ENCODE measurements at places on chromosomes 5 and 9.

DNA sequence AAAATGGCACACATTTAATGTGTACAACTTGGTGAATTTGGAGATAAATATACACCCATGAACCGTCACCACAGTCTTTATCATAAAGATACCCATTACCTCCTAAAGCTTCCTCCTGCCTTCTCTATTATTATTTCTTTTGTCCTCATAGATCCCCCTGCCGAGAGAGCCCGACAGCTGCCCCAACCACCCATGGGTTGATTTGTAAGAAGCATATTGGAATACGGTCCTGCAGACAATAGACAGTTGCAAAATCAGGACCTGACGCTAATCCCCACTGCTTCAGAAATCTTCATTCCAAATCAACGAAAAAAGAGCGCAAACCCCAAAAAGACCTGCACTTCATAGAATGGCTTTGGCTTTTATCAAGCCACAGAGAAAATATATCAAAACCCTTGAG, 697.5 kb downstream of the SEMA5A start:
- no peak for DNase-seq

- DNase-seq: no peak
Observed at GRCh38 chr9:87212605-87213021, 265.3 kb upstream of the GAS1 start.

DNA sequence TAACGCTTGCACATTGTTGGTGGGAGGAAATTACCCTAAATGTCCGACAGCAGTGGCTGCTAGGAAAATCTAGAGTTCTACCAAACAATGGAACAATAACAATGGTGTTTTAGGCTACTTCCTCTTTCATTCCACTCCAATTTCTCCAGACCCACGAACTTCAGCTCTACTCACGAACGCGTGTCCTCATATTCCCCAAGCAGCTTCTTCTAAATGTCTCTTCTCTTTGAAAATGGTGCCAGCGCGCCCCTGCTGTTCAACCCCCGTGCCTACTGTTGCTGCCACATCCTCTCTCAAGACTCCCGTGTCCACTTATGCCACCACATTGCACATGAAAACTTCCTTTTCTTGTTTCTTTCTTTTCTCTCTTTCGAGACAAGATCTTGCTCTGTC, 25.6 kb downstream of the OR2V2 start:
- DNase-seq: no peak

DNA sequence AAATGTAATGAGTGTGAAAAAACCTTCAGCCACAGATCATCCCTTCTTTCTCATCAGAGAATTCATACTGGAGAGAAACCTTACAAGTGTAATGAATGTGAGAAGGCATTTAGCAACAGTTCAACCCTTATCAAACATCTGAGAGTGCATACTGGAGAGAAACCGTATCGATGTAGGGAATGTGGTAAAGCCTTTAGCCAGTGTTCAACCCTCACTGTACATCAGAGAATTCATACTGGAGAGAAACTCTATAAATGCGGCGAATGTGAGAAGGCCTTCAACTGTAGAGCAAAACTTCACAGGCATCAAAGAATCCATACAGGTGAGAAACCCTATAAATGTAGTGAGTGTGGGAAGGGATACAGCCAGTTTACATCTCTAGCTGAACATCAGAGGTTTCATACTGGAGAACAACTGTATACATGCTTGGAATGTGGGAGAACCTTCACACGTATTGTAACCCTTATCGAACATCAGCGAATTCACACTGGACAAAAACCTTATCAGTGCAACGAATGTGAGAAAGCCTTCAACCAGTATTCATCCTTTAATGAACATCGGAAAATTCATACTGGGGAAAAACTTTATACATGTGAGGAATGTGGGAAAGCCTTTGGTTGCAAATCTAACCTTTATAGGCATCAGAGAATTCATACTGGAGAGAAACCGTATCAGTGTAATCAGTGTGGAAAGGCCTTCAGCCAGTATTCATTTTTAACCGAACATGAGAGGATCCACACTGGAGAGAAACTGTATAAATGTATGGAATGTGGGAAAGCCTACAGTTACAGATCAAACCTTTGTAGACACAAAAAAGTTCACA, 19.2 kb downstream of the ZNF354C start:
- no peak for DNase-seq

GRCh38 chr5:8814105-8814504, 731.8 kb downstream of the SEMA5A start:
- DNase-seq: no peak

DNA sequence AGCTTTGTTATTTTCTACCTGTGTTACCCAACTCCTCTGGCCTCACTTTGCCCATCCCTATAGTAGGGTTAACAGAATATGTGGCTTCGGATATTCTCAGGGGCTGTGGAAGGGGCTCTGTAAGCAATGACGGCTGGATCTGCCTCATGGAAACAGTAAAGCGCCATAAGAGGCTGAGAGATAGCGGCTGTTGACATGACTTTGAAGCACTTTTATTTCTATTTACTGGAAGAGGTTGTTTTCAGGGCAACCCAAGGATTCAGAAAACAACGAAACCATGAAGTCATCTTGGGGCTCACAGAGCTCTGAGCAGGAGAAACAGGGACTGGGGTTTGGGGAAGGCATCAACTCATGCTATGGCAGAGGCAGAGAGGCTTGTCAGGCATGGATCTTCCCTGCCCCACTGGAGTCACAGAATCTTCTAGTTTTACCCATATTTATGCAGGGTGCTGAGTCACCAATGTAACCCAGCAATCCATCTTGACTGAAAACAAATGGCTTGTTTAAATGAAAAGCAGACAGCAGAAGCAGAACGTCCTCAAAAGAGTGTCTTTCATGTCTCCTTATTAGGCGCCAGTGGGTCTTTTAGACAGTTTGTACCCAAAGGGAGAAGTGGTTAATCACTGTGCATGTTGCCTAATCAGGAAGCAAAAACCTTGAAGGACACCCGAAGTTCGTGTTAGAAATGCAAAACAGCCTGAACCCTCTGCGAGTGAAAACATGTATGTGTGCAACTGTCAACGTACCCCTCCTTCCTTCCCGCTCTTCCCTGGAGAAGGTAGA, 113.0 kb downstream of the COL23A1 start:
- no peak for DNase-seq

GRCh38 chr5:132011622-132012343, at the start of gene ACSL6:
TSS of gene ACSL6 (minus strand) at chr5:132011658. CDS start at chr5:132011553, 105 bp downstream.
- DNase-seq: peak; percentile 35

GRCh38 chr9:106478727-106479126, 384.2 kb upstream of the ZNF462 start:
- DNase-seq: no peak

DNA sequence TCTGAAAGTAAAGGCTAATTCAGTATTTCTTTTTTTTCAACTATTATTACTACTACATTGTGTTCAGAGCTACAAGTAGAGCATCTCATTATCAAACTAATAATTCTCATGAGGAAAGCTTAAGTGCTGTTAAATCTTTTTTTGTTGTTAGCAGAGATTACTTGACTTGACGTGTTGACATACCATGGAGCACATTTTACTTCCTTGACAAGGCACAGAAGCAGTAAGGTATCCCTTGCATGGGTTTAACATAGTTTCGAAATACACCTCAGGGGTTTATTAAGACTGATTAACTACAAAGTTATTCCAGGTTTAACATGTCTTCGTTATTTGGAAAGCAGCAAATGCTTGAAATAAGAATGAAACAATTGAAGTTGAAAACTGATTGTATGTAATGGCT, 7.0 kb downstream of the SPDL1 start:
- no peak for DNase-seq

- no peak for DNase-seq
Observed at GRCh38 chr5:154302161-154302560, 111.6 kb downstream of the GALNT10 start.

DNA sequence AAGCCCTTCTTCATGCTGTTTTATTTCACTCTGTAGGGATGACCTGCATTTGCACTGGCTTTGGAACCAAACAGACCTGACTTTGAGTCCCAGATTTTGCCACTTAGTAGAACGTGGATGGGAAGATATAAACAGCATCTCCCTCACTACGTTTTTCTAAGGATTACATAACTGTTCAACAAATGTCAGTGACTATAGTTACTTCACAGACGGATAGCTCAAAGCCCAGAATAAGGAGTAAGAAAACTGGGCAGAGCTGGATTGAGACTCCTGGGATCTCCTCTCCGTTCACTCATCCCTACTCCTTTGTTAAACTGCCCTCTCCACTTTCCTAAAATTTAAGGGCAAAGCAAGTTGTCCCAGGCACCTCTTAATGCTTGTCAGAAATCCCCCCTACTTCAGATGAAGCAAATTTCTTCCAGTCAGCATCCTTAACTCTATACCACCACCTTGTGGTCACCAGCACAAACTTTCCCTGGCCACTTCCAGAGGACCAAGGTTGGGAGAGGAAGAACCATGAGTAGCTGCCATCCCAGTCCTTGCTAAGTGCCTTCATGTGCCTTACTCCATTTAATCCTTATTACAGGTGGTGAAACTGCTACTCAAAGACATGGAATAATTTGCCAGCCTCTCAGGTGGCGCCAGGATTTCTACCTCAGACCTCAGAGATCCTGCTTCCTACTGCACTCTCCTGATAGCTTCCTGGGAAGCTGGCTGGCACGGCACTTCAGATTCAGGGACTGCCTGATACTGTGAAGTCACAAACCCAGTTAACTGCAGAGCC, 38.4 kb downstream of the EGR1 start:
- DNase-seq: no peak

DNA sequence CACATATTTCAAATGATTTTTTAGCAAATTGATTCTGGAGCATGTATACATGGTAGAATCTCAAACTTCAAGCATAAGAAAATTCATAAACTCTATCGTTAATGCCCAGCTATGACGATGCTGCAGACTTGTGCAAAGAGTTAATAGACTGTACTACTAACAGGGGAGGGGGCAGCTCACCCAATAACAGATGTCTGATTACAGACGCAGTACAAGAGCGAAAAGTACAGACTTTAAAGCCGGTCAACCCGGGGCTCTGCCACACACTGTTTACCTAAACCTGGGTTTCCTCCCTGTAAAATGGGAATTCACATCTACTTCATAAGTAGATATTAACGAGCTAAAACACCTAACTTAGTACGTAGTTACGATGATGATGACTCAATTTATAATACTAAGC, 651 bp downstream of the TRIM23 start:
- no peak for DNase-seq

- no peak for DNase-seq
Observed at GRCh38 chr9:70678153-70678552, 263.7 kb upstream of the KLF9 start.

DNA sequence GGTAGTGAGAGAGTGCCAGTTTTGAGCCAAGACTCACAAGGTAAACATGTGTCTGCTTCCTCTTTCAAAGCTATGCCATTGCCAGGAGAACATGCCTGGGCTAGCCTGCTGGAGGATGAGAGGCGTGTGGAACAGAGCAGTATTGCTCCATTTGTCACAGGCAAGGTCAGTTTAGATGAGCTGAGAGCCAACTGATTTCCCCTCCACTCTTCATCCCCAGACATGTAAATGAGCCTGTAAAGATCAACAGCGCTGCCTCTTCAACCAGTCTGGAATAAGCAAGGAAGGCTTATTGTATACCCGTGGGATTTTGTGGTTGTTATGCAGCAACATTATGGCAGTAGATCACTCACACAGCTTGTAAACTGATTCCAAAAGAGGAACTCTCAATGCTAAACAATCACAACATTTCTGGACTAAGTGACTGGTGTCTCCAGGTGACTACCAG, 8.2 kb upstream of the GDNF start:
- peak; percentile 44 for DNase-seq

- DNase-seq: no peak
Observed at GRCh38 chr9:118630931-118631595, 738.2 kb downstream of the BRINP1 start.

GRCh38 chr9:20197976-20198685, 409.3 kb upstream of the SLC24A2 start:
- DNase-seq: no peak

DNA sequence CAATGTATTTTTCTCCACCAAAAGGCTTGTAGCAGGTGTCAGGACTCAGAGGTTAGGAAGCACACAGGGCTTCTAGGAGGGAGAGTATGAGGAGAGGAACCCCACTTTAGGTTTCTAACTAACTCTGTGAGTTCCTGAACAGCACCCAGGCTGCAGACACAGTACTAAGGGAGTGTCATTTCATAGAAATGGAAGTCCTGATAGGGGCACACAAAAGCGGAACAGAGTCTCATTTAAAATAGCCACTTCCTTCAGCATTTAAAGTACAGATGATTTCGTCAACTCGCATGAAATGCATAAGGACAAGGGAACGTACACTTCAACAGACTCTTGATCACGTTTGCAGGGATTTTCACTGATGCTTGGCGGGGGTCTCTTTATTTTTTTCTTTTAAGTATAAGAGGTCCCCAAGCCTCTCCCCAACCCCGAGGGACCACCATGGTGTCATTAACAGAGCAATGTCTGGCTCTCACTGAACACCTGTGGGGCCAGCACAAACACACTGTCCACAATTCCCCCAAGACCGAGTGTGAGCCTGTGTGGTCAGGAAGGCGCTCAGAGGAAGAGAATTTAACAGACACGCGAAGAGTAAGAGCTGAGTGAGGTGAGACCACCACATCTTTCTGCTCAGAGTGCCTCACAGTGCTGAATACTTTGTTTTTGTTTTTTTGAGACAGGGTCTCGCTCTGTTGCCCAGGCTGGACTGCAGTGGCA, 82.3 kb downstream of the SECISBP2 start:
- no peak for DNase-seq

- no peak for DNase-seq
Observed at GRCh38 chr5:57692582-57693487, 210.2 kb upstream of the ACTBL2 start.

- DNase-seq: no peak
Observed at GRCh38 chr5:150422075-150422474, 9.4 kb upstream of the CD74 start.

DNA sequence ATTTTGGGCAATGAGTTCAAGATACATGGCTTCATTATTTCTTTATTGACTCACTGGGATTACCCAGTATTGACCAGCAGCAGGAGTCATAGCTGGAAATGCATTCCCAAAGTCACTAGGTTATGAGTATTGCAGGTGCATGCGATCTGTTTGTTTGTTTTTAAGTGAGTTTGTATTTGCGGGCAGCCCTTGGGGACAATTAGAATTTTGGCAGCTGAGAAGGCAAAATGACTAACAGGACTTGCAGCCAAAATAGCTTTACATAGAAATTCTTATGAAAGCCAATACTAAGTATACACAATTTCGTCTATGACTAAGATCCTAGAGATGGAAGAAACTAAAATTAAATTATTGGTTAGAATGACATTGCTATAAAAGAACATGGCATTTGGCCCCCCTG, 18.1 kb upstream of the RGMB start:
- no peak for DNase-seq

- no peak for DNase-seq
Observed at GRCh38 chr5:145943674-145944121, 7.3 kb downstream of the SH3RF2 start.

- no peak for DNase-seq
Observed at GRCh38 chr9:37046683-37047082, 12.6 kb upstream of the PAX5 start.

DNA sequence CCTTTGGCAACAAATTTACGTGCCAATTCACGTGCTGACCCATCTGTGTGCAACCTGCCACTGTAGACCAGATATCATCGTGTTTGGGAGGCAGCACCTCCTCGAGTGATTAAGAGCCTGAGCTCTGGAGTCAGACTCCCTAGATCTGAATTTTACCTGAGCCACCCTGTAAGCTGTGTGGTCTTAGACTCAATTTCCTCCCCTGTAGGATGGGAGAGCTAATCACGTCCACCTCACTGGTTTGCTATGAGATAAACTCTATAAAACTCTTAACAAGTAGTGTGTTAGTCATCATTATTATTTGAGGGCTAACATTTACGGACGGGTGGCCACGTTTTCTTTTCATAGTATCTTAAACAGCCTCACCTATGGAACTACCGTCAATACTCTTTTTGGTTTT, 220.0 kb upstream of the ADAMTSL1 start:
- no peak for DNase-seq

Data from NCI-H774 (cell line).